Anterior cingulate cortex (tissue), 58 donors: ENCODE measurements at places on chromosomes 16 and 17.
A peak's percentile ranks its signal among the peaks of the same experiment; 100 is the strongest.

- DNase-seq, result no peak
These were observed 15.6 kb downstream of the PAFAH1B1 start for GRCh38 chr17:2609091-2609490.

- peak; percentile 11 for DNase-seq
These were observed 143.4 kb upstream of the HS3ST2 start for GRCh38 chr16:22670551-22671041.

- DNase-seq, result no peak
These were observed 146.3 kb downstream of the CMIP start for GRCh38 chr16:81590714-81591544.

- no peak for DNase-seq
These were observed 693.0 kb upstream of the SOX9 start for GRCh38 chr17:71427801-71428200.

DNA sequence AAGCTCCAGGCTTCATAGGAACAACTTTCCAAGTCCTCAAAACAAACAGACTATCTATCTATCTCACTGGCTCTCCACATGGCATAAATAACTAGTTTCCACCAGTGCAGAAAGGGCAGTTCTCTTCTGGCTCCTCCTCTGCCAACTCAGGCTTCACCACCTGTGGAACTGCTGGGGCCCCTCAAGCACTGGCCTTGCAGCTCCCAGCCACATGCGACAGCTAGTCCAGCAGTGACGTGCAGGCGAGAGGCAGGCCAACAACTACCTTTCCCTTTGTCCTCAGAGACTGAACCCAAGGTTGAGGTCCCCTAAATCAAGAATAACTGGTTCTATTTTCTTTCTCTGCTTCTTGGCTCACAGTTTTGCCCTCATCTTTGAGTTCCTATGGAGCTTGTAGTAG, 137.6 kb downstream of the AATF start:
- no peak for DNase-seq

DNA sequence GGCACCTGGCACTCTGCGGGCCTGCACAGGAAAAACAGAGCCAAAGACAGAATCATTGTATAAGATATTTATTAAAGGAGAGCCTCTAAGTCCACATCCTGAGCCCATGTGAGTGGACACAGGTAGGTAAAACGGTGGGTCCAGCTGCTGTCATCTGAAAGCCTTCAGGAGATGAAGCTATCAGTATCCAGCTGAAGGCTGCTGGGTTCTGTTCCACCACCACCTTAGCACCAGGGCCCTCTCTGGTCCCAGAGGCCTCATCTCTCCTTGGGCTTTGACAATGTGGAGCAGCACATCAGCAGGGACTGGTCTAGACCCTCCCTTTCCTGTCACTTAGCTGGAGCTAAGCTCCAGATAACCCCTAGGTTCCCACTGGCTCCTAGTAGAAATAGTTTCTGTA, 7.3 kb downstream of the TMEM106A start:
- no peak for DNase-seq

DNA sequence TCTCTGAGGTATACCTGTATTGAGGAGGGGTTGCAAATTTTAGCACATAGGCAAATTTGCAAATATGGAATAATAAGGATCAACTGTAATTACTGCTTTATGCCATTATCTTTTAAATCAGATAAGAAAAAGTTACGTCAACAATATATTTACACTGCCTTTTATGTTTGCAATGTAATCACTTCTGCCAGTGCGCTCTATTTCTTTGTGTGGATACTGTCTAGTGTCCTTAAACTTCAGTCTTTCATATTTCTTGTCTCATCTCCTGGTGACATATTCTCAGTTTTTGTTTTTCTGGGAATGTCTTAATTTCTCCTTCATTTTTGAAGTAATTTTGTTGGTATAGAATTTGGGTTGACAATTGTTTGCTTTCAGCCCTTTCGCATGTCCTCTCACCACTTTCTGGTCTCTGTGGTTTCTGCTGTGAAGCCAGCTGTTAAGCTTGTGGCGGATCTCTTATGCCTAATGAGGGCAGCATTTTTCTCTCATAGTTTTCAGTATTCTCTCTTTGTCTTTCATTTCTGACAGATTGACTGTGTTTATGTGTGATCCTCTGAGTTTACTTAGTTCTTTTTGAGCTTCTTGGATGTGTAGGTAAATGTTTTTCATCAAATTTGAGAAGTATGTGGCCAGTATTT, 37.6 kb upstream of the ABCC11 start:
- no peak for DNase-seq

DNA sequence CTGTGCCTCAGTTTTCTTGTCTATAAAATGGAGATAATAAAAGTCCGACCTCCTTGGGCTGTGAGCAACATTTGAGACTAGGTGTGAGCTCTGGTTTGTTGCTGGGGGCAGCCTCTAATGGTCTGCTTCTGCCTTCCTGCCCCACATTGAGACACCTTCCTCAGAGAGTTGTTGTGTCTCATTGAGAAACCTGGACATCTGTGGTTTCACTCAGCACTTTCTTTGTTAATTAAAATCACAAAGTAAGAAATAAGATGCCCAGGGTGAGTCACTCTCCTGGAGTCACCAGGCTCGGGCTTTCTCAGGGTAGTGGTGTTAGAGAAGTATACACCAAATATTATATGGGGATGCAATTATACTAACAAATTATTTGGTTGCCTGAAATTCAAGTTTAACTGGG, 389.2 kb upstream of the SALL1 start:
- no peak for DNase-seq

DNA sequence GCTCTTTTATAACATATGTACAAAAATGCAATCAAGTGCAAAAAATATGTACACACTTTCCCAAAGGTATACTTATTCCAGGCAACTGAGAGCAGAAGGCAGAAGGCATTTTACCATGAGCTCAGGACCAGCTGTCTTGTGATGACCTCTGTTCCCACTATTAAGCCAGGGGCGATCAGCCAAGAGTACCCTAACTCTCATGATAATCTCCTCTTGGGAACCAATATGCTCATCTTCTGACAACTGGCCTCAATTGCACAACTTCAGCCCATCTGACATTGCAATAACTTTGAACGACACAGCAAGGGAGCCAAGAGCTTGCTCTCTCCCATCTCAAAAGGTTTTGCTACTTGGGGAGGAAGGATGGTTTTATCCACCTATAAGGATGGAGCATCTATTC, 471.9 kb downstream of the HS3ST3B1 start:
- DNase-seq, result no peak

DNA sequence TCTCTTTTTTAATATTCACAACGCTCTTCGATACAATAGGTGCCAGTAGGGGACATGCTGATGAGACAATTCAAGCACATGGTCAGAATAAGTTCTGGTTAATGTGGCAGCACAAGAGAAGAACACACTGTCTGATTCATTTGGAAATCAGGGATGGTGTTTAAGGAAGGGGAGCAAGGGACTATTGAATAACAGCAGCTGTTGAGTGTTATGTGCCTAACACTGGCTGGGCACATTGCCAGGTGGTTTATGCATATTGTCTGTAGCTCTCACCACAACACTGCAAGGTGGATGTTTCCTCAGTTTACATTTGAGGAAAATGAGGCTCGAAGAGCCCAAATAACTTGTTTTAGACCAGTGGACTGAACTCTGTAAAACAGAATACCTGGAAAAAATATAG, 44.2 kb downstream of the LYRM9 start:
- no peak for DNase-seq

DNA sequence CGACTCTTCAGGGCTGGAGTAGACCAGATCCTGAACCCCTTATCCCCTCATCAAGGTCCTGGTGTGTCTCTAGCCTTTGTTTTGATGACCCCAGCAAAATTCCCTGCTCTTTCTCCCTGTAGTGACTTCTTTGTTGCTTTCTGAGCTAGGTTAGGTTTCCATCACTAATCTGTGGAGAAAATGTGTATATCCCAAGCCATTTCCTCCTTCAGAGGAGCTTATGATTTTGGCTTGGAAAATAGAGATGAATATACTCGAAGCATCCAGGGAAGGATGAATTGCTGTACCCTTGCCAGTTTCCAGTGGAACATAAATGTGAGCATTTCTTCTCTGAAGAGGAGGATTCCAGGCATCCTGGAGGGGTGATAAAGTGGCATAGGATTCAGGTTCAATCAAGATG, 55.8 kb downstream of the KSR1 start:
- no peak for DNase-seq

GRCh38 chr16:52271088-52271750, 275.7 kb downstream of the TOX3 start:
- DNase-seq, result no peak

DNA sequence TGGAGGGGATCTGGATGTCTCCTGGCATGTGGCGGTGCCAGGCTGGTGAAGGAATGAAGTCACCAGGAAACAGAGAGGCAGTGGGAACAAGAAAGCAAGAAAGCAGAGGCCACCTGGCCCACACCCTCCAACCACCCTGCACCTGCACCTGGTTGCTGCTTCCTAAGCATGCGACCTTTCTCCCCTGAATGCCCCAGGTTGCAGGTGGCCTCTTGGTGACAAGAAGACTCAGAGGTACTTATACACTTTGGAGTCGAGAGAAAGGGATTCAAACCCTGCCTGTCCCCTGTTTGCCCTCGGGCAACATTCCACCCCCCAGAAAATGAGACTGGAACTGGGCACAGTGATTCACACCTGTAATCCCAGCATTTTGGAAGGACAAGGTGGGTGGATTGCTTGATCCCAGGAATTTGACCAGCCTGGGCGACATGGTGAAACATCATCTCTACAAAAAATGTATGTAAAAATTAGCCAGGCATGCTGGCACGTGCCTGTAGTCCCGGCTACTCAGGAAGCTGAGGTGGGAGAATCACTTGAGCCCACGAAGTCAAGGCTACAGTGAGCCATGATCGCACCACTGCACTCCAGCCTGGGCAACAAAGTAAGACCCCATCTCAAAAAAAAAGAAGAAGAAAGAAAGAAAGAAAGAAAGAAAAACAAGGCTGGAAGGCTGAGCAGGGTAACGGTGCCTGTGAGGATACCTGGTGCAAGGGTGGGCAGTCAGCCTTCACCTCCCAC, 34.6 kb upstream of the TNRC6C start:
- DNase-seq, result no peak

- DNase-seq, result no peak
These were observed 20.1 kb upstream of the SLC46A1 start for GRCh38 chr17:28426081-28426519.

DNA sequence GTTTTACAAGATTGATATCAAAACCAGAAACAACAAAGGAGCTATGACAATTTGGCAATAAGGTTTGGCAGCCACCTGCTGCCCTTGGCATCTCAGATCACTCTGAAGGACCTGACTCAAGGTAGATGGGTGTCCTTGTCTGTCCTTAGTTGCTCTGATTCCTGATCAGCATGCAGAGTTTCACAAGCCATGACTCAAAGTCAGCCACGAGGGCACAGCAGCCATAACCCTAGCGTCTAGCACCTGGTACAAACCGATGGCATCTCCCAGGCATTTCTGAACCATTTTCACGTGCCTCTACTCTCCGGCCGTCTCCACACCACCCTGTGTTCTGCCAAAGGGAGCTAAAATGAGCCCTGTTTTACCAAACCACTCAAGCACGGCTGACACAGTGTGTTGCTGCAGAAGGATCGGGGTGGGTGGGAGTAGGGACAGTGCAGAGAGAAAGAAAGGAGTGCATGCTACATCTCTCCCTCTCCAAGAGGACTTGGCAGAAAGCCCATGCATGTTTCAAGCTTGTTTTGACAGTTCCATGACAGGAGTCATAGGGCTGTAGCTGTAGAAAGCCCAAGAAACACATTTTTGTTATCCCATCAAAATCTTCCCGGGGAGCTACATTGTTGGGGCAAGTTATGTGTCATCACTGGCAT, 297.3 kb downstream of the ABCC12 start:
- DNase-seq, result no peak

DNA sequence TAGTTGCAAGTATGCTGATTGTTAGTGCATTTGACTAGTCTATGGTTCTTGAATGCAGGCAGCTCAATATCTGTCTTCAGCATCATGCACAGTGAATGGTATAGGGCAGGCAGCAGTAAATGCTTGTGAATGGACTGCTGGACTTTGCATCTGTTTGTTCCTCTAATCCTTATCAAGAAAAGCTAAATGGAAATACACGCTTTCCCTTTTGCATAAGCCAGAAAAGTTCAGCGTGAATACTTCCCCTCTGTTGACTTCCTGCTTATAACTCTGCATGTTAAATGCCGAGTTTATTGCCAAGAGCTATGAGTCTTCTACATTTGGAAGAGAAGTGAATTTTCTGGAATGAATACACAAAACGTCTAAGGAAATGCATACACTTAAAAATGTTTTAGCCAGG, 127.9 kb upstream of the CPHXL start:
- no peak for DNase-seq

- DNase-seq, result peak; percentile 76
These were observed 541 bp downstream of the ZNF18 start for GRCh38 chr17:11996722-11997146.

- no peak for DNase-seq
These were observed 7.3 kb upstream of the PRSS36 start for GRCh38 chr16:31157136-31157535.

GRCh38 chr17:63983320-63983719, 10.6 kb upstream of the SCN4A start:
- no peak for DNase-seq

- no peak for DNase-seq
These were observed 691 bp upstream of the TMEM98 start for GRCh38 chr17:32927201-32927723.

DNA sequence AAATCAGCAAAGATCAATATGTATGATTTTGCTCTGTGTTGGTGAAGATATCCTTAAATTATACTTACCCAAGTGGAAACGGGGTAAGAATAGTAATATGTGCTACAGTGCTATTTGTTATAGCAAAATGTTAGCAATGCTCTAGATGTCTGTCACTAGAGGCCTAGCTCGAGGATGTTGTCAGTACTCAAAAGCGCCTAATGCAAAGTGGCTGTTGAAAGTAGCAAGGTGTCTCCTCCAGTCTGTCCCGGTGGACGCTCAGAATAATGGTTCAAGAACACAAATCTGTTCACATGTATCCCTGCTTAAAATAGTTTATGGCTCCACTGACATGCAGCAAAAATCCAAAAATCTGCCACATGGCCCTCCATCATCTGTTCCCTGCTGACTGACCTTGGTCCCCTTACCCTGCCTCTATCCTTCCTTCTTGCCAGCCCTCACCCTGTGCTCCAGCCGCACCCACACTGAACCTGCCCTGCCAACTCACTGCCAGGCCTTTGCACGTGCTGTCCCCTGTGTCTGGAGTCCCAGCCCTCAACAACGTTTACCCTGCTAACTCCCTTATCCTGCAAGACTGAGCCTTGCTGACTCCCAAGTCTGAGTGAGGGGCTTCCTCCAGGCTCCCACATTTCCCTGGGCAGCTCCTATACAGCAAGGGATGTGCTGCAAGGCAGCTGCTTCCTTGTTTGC, 9.6 kb upstream of the RNF112 start:
- no peak for DNase-seq

GRCh38 chr17:61140081-61140786, 259.4 kb upstream of the TBX2 start:
- no peak for DNase-seq

DNA sequence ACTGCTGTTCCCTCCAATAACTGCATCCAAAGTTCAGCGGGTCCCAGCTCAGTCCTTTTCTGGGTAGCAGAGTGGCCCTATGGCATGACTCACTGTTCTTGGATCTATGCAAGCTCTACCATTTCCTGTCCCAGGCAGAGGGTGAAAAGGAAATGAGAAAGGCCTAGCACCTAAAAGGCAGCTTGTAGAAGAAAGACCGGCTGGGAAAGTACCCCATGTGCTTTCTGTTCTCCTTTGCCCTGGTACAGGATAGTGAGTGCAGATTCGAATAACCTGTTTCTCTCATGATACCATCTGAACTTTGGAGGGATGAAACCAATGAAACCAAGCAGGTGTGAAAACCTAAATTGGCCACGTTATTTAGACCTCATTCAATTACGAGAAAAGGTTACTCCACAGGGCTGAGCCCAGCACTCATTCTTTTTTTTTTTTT, 12.7 kb upstream of the HASPIN start:
- no peak for DNase-seq

- no peak for DNase-seq
These were observed 903.8 kb upstream of the RBFOX1 start for GRCh38 chr16:6428861-6429260.
